D721Med (cell line): ENCODE measurements at places on chromosomes 1 and 21.

- no peak for DNase-seq
Measured at GRCh38 chr21:33256019-33256418, 10.1 kb upstream of the IL10RB start.

GRCh38 chr1:179955287-179955680, 674 bp downstream of the CEP350 start:
- no peak for DNase-seq

DNA sequence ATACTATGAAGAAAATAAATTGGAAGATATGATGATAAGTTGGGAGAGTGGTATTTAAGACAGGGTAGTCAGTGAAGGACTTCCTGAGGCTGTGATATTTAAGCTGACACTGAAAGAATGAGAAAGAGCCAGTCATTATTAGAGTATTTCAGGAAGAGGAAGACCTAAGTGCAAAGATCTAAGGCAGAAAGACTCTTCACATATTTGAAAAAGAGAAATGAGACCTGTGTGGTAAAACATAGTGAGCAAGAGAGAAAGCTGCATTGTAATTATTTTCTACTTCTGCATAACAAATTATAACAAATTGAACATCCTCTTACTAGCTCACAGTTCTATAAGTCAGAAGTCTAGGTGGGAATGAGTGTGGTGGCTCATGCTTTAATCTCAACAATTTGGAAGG, 34.6 kb upstream of the DOCK7 start:
- DNase-seq: no peak

DNA sequence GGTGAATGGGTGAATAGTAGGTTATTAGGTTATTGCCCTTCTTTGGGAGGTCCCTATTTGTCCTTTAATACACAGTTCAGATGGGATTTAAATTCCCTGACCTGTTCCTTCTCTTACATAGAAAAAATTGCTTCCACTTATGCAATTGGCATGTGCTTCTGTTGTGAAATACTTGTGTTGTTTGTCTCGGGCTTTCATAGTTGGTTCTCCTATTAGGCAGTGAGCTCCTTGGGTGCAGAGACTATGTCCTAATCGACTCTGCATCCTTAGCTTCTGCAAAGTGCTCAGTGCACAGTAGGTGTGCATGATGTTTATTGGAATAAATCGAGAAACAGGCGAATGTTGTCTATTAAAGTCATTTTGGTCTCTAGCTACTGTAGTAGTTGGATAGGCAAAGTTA, 1.3 kb upstream of the PDE4B start:
- no peak for DNase-seq

DNA sequence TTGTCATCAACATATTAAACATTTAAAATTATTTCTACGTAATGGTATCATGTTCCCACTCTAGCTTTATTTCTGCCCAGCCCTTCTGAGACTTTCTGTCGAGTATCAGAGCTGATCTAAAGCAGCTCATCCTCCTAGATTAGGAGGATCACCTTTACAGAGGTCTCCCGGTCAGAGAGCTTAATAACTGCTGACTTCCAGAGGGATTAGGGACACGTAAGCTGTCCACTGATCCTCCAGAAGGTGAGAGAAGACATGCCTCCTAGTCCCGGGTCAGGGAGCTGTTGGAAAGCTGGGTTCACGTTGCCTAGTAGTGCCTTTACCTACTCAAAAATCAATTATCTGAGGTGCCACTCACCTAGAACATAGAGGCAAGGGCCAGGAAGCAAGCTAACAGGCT, 31.2 kb upstream of the NADK start:
- DNase-seq: peak; percentile 57

DNA sequence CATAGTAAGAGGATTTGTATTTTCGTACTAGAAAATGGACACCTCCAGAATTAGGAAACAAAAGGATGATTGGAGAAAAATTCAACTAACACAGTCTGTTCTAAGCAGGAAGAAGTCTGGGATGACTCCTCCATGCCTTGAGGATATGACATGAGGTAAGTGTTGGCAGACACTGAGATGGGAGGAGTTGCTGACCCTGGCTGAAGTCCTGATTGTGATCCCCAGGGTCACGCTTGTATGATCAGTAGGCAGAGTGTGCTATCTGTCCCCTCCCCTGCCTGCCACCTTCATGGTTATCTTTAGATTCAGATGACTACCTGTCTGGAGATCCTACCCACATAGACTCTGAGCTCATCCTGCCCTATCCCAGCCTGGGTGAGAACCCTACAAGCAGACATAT, 249.1 kb downstream of the C1orf94 start:
- no peak for DNase-seq

GRCh38 chr21:34707876-34708325, 39.1 kb downstream of the CLIC6 start:
- DNase-seq: no peak

- no peak for DNase-seq
Measured at GRCh38 chr21:40660461-40660860, 186.5 kb downstream of the DSCAM start.

DNA sequence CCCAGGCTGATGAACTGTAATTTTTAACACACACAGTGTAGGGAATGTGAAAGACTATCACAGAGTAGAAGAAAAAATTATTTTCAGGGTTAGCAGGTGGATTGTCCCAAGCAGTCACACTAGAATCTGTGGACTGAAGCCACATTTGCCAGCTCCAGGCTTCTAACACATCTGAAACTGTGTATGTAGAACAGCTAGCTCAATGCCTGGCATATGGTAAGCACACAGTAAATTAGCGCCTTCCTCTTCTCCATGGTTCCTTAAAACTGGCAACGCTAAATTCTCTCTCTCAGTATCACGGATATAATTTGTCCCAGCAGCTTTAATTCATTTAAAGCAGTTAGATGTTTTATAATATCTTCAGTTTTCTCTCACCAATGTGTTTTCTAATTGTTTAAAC, 2.4 kb upstream of the NUDT17 start:
- no peak for DNase-seq

- no peak for DNase-seq
Measured at GRCh38 chr1:20366056-20366462, 75.4 kb downstream of the VWA5B1 start.

DNA sequence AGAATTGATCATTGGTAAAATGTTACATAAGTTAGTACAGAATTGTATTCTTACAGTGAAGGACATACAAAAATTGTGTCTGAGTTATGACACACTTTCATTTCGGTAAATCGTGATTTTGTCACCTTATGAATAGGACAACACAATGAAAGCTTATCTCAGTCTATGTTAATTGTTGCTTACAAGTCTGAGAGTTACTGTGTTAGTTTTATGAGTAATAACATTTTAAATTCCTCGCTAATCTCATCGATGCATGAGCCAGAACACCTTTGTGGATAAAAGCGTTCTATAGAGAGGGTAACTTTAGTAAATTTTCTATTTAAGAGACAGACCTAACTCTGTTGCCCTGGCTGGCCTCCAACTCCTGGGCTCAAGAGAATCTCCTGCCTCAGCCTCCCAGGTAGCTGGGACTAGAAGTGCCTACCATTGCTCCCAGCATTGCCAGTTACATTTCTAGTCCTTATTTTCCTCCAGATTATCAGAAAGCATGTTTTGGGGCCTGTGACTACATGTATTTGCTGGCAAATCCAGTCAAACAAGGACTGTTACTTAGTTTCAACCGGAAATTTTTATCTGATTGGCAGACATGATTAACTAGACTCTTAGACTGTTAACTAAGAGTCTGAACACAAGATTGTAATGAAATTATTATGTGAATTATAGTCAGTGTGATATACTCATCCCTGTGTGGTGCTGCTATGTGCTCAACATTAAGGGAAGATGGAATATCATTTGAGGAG, 3.0 kb downstream of the PRRC2C start:
- no peak for DNase-seq

GRCh38 chr1:45306319-45306718, 20.4 kb upstream of the HPDL start:
- DNase-seq: no peak

GRCh38 chr1:247266053-247266452, 10.2 kb downstream of the VN1R5 start:
- DNase-seq: no peak

DNA sequence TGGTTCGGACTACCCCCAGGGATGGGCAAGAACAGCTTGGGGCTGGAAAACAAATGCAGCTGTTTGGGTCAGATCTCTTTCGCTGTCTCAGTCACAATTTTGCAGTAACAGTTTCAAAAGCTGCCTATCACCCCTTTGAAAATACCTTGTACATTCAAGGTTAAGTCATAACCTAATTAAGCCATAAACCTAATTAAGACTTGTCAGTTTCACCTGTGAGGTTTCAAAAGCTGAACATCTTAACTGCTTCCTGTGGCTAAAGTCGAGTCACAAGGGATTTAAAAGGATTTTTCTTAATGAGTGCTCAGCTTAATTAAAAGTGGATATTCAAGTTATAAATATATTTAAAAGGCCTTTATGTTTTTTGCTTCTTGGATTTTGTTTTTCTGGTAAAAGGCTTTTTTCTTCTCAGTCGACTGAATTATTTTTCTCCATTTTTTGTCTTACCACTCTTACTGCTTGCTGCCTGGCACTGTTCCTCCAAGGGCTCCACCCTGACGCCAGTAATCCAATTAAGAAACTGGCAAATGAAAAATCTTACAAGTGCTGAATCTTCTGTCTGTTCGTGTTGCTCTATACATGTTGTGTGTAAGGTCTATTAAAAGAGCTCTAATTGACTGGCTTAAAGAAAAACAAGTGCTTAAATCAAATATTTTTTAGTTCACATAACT, 31.3 kb downstream of the CBR1 start:
- no peak for DNase-seq

- DNase-seq: no peak
Measured at GRCh38 chr21:46028573-46029091, 47.1 kb downstream of the COL6A1 start.

- no peak for DNase-seq
Measured at GRCh38 chr1:155942578-155943141, 1.2 kb downstream of the RXFP4 start.

DNA sequence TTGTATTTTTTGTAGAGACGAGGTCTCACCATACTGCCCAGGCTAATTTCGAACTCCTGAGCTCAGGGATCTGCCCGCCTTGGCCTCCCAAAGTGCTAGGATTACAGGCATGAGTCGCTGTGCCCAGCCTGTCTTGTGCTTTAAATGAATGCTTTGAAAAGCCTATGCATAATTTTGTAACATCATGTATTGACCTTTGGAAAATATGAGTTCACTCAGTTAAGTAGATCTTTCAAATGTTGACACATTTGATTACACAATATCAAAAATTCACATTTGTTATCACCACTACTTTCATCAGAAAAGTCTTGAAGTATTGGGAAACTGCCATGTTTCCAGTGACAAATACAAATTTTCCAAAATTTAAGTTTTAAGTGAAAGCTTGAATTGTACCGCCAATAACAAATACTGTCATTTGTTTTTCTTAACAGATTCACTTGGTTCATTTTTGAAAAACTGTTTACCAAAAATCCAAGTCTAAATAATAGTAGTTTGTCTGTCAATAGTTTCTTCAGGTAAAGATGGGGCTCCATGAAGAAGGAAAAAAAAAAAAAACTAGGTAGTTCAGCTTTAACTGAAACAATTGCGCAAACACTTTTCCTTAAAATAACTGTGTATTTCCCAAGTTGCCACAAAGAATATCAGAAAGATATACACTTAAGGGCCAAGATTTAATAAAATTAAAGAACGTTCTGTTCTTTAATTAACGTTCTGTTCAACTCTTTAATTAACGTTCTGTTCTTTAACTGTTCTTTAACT, 233.2 kb upstream of the NR5A2 start:
- no peak for DNase-seq

DNA sequence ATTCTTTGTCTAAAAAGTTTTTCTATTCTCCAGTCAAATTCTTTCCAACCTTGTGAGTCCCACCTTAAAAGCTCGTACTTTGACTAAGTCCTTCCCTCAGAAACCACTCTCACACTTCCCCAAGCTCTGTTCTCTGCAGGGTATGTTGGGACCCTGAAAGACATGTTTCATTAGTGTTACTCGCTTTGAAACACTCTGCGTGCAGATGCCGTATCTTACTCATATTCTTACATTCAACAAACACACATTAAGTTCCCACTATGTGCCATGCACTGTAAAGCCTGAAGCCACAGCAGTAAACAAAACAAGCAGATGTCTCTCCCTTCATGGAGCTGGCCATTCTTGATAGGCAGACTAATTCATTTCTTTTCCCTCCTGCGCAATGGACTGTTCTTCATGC, 229.7 kb downstream of the RERE start:
- DNase-seq: no peak

GRCh38 chr1:100866041-100866900, 28.4 kb downstream of the EXTL2 start:
- DNase-seq: no peak

GRCh38 chr21:34889320-34889675, 159.8 kb downstream of the RUNX1 start:
- no peak for DNase-seq

DNA sequence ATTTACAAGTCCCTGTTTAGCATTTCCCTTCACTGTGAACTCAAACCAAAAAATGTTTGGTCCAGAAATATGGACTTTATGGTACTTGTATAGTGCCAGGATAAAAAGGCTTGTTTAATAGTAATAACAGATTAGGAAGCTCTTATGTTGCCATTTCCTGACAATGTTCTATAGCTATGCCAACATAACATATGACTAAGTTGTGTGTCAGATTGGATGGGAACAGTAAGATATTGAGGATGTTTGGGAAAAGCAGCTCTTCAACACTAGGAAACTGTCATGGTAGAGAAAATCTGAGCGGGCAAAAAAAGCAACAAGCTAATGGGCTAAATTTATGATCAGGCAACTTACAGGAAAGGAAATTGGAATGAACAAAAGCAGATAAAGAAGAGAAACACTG, 287.1 kb upstream of the ADGRL4 start:
- no peak for DNase-seq

GRCh38 chr1:217018648-217019047, 295.4 kb upstream of the ESRRG start:
- DNase-seq: no peak

- no peak for DNase-seq
Measured at GRCh38 chr1:216847397-216848036, 124.3 kb upstream of the ESRRG start.

DNA sequence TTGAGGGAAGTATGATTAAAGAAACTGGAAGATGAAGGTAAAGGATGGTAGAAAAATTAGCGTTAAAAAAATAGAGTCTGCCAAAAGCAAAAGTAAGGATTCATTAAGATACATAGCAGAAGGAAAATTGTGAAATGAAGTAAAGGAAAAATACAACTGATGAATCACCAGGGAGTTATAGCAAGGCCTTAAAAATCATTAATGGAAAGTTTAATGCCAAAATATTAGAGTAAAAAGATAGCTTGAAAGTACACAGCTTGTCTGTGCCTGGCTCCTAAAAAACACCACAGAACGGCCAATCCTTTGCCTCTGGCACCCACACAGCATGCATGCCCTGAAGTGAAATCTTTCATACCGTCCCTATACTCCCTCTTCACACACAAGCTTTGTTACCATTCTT, 66.9 kb upstream of the APOBEC4 start:
- no peak for DNase-seq

GRCh38 chr1:208216806-208217205, 27.4 kb downstream of the PLXNA2 start:
- no peak for DNase-seq

DNA sequence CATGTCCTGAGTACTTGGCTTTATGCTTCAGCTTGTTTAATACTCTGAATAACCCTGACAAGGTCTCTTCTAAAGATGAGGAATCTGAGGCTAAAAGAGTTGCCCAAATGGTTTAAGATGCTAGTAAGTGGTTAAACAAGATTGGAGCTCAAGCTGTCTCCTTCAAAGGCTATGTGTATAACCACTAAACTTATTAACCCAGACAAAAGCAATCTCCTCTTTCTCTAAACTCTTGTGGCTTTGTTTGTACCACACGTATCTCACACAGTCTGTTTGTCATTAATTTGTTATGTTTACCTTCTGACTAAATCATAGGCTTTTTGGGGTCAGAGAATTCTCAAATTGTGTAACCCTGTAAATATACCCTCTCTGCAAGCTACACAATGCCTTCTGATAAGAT, 89.9 kb downstream of the HMCN1 start:
- DNase-seq: no peak
